ENCODE measurements at places on chromosomes 7 and 10.

DNA sequence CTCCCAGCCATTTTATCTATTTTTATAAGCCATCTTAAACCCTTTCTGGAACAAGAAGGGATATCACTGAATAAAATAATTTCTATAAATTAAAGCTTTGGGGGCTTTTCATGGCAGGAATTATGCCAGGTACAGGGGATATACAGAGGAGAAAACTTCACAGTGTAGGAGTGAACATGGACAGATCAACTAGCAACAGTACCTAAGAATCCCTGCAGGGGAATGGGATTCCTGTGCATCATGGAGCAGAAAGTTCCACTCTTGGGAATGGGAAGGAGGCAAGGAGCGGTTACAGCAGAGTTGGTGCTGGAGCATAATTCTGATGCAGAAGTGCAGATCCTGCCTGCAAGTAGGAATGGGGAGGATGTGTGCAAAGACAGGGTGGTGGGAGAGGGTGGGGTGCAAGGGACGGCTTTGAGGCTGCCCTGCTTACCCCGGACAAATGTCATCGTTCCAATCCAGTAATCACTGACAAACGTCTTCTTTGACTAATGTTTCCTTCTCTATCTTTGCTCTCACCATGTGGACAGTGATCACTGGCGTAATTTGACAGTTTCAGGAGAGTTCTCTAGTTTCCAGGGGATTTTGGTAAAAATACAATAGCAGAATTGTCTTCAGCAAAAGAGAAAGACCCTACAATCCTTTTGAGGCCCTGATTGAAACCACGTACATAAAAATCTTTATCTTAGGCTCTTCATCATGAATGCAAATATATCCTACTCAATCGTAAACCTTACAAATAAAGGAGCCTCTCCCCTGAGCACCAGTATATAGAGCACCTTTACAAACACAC is 196.7 kb downstream of the HECW1 start:
- no peak for DNase-seq

DNA sequence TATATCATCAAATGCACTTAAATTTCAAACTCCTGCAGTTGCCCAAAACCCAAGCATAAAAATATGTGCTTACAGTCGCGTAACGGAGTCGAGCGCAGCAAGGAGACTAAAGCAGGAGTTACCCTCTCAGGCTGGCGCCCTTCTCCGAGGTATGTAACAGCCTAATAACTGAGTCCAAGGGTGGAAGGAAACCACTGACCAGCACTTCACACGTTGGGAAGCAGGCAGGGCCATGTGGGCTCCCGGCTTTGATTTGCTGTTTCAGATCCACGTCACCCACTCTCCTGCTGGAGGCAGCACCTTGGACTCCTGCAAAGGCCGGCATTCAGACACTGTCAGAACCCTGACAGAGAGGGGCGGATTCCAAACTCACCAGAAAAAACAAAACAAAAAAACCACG is 123.8 kb downstream of the DIP2C start:
- no peak for DNase-seq

- no peak for DNase-seq
Measured at GRCh38 chr10:19178675-19179074, 130.1 kb downstream of the MALRD1 start.

DNA sequence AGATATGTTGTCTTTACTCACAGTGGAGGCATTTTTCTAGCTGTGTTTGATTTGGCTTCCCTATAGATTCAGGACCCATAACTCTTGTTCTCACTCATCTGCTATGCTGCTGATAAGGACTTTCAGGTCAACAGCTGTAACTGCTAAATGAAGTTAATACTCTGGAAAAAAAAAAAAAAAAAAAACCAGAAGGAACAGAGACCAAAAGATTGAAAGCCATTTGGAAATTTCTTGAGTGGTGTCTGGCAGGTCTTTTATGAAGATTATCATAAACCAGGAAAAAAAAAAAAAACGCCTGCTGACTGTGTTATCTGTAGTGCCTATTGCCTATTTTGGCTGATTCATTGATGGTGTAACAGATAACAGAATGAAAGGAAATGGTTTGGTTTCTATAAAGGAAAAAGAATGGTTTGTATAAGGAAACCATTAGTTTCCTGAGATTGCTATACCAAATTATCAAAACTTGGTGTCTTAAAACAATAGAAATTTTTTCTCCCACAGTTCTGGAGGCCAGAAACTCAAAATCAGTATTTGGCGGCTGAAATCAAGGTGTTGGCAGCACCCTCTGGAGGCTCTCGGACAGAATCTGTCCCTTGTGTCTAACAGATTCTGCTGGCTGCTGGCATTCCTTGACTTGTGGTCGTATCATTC is 60.5 kb upstream of the BET1 start:
- no peak for DNase-seq

- no peak for DNase-seq
Measured at GRCh38 chr10:71372882-71373495, 23.7 kb upstream of the CDH23 start.

- DNase-seq, result no peak
Measured at GRCh38 chr10:110784198-110784597, 87.5 kb upstream of the PDCD4 start.

GRCh38 chr10:78438907-78439809 is 405.5 kb downstream of the RPS24 start:
- no peak for DNase-seq

- no peak for DNase-seq
Measured at GRCh38 chr10:22433875-22434274, 88.6 kb downstream of the SPAG6 start.

DNA sequence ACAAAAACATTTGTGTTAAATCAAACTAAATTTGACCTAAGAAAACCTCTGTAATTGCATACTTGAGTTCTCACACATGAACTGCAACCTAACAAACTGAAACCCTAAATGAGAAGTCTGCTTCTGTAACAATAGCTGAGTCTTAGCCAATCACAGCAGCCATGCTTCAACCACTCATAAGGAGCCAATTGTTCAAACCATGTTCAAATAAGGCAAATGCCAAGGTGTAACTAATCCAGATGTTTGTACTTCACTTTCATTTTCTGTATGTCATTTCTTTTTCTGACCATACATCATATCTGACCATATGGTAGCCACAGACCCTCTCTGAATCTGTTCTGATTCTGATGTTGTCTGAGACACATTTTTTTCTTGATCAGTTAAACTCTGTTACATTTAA is 47.5 kb upstream of the ANTXRL start:
- DNase-seq, result no peak

GRCh38 chr7:120916121-120916520 is 34.5 kb upstream of the ING3 start:
- DNase-seq, result no peak

- no peak for DNase-seq
Measured at GRCh38 chr7:74587435-74588126, 69.9 kb upstream of the GTF2I start.
